ENCODE measurements at places on chromosomes 13 and 19.

DNA sequence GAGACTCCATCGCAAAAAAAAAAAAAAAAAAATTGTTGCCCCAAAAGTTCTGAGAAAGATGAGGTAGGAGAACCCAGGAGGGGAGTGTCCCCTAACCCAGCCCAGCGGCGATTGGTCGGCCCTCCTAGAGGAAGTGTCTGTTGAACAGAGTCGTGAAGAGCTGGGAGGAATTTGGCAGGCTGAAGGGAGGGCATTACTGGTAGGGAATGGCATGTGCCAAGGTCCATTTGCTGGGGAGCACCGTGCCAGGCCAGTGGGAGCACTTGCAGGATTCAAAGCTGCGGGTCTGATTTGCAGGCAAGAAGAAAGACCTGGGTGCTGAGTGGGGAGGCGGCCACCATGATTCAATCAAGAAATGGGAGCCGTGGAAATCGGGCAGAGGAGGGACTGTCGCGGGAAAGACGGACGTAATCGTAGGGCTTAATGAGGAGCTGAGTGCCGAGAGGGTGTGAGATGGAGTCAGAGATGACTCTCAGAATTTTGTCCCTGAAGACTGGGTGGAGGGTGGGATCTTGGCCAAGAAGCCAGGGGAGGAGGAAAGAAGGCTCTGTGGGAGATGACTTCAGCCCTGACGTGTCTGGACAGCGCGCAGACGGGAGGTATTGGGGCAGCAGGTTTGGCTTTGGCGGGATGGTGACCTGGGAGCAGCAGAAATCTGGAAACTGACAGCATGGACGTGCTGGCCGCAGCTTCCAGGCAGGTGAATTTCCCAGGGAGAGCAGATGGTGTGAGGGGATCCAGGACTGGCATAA is 15.4 kb downstream of the CERS4 start:
- DNase-seq, result no peak

DNA sequence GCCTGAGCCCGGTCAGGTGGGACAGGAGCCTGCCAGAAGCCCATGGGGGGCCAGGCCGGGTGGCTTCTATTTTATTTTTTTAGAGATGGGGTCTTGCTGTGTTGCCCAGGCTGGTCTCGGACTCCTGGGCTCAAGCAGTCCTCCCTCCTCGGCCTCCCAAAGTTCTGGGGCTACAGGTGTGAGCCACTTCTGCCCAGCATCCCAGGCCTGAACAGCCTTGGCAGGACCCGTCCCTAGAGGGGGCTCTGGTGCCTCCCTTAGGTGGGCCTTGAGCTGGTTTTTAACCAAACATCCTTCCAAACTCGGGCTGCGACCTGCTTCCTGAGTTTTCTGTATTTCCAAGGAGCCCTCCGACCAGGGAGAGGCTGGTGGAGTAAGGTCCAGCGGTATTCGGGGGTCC is 10.5 kb downstream of the COMP start:
- DNase-seq, result no peak

DNA sequence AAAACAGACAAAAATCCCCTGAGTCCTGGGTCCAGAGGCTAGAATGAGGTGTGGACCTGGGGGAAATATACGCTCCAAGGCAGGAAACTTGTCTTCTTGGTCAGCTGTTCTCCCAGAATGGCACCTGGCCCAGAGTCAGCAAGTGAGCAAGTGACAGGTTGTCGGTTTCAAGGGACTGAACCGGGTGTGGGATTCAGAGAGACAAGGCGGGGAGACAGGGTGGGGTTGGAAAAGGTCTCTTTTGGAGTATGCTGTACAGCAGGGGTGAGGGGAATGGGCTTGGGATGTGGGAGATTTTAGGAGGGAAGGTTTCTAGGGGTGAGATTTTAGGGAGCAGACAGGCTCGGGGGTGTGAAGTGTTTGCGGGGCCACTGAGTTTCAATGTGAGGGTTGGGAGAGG is 83.3 kb downstream of the RYR1 start:
- DNase-seq, result no peak

GRCh38 chr13:28047757-28048388 is 52.5 kb downstream of the FLT3 start:
- peak; percentile 57 for DNase-seq

- no peak for DNase-seq
Measured at GRCh38 chr19:17378271-17378670, 1.1 kb upstream of the PLVAP start.

- no peak for DNase-seq
Measured at GRCh38 chr19:2062770-2063169, 11.7 kb upstream of the MKNK2 start.

DNA sequence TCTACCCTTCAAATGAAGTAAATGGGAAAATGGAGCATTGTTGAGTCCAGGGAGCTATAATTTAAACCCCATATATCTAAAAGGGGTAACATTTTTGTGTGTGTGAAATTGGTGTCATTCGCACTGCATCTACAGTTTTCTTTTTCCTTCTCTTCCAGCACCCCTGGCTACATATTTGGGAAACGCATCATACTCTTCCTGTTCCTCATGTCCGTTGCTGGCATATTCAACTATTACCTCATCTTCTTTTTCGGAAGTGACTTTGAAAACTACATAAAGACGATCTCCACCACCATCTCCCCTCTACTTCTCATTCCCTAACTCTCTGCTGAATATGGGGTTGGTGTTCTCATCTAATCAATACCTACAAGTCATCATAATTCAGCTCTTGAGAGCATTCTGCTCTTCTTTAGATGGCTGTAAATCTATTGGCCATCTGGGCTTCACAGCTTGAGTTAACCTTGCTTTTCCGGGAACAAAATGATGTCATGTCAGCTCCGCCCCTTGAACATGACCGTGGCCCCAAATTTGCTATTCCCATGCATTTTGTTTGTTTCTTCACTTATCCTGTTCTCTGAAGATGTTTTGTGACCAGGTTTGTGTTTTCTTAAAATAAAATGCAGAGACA is 28.6 kb downstream of the ALOX5AP start:
- DNase-seq, result peak; percentile 18

GRCh38 chr13:66835040-66835628 is 395.0 kb downstream of the PCDH9 start:
- no peak for DNase-seq

DNA sequence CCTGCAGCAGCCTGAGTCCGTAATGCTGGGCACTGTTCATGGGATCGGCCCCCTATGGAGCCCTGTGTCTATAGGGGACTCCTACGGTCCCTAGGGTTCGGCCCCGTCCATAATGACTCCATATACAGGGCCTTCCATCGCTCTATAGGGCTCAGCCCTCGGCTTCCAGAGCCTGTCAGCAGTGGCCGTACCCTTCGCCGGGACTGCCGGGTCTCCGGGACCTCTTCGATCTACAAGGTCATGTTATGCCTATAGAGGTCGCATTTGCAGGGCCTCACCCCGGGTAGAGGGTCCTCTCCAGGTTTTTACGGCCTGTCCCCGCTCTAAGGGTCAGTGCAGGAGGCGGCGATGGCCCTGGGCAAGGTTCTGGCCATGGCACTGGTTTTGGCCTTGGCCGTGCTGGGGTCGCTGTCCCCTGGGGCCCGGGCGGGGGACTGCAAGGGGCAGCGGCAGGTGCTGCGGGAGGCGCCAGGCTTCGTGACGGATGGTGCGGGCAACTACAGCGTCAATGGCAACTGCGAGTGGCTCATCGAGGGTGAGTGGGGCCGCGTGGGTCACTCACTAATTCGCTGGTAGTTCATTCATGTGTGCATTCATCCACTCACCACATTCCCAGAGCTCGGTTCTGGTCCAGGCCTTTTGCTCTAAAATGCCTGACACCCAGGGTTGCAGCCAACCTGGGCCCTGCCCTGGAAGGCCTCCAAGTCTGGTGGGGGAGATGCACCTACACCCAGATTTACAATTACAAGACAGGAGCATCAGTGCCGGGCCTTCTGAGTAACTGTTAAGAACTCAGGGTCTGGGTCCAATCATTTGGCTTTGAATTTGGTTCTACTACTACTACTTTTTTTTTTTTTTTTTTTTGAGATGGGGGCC is 699 bp downstream of the MEGF8 start:
- peak; percentile 29 for DNase-seq

DNA sequence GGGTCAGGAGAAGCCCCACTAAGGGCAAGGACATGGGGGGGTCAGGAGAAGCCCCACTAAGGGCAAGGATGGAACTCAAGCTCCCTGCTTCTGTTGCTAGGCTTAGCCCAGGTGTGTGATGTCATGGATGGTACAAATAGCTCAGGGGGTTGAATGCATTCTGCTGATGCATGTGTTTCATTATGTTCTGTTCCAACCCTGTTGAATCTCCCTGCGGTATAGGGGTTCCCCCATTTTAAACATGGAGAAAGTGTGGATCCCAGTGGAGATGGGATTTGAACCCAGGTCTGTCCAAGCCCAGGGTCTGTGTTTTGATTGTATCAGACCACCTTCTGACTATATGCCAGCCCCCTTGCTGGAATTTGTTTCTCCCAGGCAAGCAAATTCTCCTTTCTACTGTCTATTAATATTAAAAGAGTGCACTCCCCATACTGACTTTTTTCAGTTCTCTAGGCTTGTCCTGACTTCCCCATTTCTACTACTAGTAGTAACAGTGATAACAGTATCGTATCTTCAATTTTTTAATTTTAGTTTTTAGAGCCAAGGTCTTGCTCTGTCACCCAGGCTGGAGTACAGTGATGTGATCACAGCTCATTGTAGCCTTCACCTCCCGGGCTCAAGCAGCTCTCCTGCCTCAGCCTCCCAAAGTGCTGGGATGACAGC is 6.7 kb downstream of the ZNF865 start:
- DNase-seq, result no peak

GRCh38 chr13:80339563-80339911 is 1.4 kb downstream of the SPRY2 start:
- DNase-seq, result no peak

DNA sequence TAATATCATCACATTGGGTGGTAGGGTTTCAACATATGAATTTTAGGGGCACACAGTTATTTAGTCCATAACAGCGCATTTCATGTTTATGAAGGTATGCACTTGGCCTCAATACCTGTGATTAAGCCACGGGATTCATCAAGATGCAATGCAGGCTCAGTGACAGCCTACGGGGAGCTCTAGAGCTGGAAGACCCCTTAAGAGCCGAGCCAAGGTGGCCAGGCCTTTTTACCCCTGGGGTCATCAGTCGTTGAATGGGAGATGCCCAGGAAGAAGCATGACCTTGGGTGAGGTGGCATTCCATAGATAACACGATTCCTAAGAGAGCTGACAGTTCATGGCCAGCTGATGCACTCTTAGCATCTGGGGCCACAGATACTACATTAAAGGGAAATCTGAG is 380.0 kb downstream of the ZNF536 start:
- no peak for DNase-seq

DNA sequence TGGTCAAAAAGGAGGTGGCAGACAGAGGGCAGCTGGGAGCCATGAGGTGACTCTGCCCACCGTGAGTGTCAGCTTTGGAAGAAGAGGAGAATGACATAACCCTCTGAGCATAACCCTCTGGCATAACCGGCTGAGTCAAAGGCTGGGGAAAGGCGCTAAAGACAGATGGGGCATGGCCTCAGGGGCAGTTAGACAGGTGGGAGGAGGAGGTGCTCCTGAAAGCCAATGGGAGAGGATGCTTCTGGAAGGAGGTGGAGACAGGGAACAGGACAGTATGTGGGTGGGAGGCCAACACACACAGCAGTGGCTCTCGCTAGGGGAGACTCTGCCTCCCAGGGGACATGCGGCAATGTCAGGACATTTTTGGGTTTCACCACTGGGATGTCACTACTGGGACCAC is 17.1 kb downstream of the ELAVL1 start:
- no peak for DNase-seq

DNA sequence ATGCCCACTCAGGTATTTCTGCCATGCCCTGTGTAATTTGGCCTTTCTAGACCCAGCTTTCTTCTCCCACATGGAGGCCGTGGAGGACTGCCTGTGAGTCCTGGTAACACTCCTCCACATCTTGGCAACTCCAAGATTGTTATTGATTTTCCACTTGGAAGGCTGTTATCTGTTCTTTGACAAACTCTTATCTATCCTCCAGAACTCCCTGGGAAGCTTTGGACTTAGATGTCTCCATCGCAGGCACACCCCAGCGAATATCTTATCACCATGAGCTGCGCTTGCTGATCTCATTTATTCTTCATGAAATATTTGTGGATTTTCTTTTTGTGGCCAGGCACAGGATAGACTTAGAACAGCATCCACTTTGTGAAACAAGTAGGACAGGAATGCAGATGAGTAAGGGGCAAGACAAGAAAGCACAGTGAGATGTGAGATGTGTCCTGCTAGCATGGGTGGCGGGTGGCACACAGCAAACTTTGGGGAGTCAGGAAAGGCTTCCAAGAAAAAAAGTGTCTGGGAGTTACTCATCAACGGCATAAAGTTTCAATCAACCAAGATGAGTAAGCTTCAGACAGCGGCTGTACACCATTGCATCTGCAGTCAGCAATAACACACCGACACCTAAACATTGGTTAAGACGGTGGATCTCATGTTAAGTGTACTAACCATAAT is 84.5 kb upstream of the IRS2 start:
- DNase-seq, result no peak

GRCh38 chr19:46295401-46296201 is 1.2 kb upstream of the HIF3A start:
- DNase-seq, result no peak
